ENCODE measurements at places on chromosomes 7 and 10.

DNA sequence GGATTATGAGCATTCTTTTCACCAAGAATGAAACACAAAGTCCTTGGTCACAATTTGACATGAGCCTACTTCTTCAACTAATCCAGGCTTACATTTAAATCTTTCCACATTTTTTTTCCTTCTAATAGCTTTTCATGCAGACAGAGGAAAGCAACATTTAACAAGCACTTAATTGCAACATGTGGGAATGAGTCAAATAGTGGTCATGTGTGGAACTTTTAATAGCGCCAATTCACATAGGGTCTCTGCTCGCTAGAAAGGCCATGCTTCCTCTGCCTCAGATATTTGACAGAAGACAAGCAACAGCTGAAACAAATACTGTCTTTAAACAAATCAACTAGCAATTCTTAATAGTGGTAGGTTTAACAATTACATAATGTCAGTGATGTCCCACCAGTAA lies 285.9 kb upstream of the ETV1 start:
- DNase-seq, result no peak

DNA sequence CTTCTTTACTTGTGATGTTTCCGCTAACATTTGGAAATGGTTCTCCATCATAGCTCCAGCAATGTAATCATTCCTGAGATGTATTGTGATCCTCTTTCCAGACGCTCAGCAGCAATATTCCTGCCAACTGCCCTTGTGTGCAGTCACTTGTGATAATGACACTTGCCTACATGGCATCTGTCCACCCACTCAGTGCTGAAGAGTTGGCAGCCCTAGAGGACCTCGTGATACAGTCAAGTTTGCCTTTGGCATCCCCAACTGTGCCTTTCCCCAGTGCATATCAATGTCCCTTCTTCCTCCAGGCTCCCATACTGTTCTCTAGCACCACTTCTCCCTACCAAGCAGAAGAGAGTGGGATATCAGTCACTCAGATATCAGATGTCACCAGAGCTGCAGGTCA lies 64.9 kb downstream of the MYOF start:
- DNase-seq, result no peak

- DNase-seq, result no peak
Measured at GRCh38 chr7:47546733-47547494, 35.0 kb downstream of the TNS3 start.

DNA sequence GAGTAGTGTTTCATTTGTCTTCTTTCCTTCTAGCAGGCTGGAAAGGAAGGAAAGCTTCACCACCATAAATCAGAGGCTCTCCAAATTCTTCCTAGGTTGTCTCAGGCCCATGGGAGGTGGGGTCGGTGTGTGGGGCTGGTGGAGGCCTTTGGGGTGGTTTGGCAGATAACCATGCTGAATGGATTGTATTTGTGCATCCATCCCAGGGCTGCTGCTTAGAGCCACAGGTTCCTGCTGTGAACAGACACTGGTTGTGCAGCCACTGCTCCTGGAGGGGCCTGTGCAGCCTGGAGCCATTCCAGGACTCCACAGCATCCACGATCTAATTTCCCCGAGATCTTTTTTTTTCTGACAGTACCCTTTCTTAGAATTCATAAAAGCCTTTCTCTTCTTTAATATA lies 741.8 kb downstream of the SUGCT start:
- no peak for DNase-seq

DNA sequence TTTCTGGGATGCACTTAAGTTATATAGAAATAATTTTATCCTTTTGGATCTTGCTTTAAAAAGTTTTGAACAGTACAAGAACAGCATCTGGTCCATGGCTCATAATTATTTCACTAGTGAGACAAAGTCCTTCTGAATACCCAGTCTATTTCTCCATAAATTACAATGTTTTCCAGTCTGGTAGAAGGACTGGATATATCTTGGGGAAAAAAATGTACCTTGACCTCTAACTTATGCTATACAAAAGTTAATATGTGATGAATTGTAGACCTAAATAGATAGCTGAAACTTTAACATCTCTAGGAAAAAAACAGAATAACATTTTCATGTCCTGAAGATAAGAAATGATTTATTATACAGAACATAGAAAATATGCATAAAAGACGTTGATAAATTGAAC lies 88.5 kb downstream of the PPP1R9A start:
- DNase-seq, result no peak

GRCh38 chr7:158616050-158616449 lies 28.4 kb upstream of the PTPRN2 start:
- no peak for DNase-seq

- no peak for DNase-seq
Measured at GRCh38 chr10:7211857-7212577, 198.8 kb downstream of the SFMBT2 start.

GRCh38 chr7:22269963-22270362 lies 87.0 kb downstream of the RAPGEF5 start:
- no peak for DNase-seq

- DNase-seq, result no peak
Measured at GRCh38 chr7:128231021-128231420, 10.1 kb upstream of the LEP start.

GRCh38 chr7:66247380-66248078 lies 42.4 kb downstream of the TPST1 start:
- no peak for DNase-seq

DNA sequence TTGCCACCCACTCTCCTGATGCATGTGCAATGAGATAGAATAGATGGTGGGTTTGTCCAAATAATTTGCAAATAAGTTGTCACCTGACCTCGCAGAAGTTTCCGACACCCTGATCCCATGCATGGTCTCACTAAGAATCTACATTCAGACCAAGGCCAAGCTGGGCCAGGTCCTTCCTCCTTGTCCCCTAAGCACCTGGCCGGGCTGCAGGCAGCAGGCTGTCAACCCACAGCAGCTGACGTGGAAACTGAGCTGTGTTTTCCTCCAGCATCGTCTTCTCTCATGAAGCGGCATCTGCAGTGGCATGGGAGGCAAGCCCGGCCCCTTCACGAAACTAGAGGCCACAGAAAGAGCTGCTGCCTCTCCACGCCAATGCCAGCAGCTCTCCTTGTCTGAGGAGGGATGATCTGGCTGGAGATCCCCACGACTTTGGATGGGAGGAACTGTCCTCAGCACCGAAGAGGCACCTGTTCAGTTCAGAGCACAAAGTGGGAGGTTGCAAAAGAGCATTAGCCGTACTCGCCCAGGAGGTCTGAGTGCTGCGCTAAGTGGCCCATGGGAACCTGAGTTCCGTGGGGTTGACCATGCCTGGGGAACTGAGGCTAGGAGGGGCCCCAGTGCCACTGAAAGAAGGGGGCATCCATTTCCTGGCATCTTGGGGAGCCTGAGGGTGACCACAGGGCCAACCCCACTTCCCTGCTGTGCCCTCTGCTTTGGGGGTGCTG lies 110.5 kb upstream of the INSIG1 start:
- no peak for DNase-seq

GRCh38 chr10:29643771-29644501 lies 9.2 kb upstream of the SVIL start:
- DNase-seq, result no peak

GRCh38 chr10:114310346-114310745 lies 71.3 kb downstream of the VWA2 start:
- DNase-seq, result no peak

DNA sequence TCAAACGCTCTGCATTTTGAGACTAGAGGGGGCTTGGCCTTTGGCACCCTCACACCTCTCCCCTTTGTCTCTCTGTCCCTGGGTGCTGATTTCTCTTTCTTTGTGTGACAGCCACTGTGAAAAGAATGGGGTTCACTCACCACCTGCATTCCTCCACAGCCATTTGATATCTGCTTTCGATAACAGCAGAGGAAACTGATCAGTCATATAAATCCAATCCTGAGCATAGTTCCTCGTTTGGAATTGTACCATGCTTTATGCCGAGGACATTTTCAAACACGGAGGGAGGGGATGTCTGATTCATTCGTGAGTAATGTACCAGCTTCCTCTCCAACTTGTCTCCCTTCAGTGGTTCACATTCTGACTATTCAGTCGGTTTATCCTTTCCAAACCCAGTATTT lies 15.8 kb downstream of the MET start:
- no peak for DNase-seq

DNA sequence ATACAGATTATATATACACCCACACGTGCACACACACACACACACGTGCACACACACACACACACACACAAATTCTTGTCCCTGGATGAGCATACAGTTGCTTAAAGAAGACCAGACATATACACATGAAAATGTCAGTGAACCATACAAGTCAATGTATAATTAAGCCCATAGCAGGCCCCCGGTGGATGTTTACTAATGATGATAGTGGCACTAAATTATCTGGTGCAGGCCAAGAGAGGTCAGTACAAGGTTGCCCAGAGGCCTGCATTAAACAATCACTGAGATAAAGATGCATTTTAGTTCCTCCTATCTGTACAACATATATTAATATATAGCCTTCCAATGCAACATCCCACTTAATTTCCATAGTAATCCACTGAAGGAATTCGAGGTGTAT lies 860.5 kb downstream of the LRMDA start:
- DNase-seq, result no peak

Measured in caudate nucleus (tissue), 63 donors.